ENCODE measurements at places on chromosomes 5 and 9. TPM values are rescaled to one million over a fixed set of nuclear protein-coding genes. Genes with fewer than 3 reads are reported as not detected.

DNA sequence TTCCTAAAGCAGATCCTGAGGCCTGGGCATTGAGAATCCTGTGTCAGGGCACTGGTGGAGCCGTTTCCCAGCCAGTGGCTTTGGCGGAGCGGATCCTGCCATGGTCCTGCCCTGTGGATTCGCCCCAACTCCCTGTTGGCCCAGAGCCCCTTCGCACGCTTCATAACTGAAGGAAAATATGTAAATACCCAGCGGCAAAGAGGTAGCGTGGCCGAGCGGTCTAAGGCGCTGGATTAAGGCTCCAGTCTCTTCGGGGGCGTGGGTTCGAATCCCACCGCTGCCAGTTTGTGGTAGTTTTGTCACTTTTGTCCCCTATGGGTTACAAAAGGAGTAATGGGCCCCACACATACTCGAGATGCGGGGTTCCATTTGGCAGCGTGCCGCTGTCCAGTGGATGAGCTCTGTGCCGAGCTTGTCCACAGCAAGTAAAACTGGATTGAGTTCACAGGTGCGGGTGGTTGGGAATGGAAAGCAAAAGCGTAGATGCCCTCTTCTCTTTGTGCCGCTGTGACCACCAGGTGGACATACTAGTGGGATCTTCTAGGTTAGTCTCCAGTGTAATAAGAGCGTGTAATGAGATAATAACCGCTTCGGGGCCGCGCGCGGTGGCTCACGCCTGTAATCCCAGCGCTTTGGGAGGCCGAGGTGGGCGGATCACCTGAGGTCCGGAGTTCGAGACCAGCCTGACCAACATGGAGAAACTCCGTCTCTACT lies 17.3 kb downstream of the TRIM7 start:
- DNase-seq, result peak; percentile 84

- no peak for DNase-seq
Observed at GRCh38 chr9:84330246-84330645, 10.3 kb downstream of the SLC28A3 start.

GRCh38 chr9:99919930-99920329 lies 13.5 kb downstream of the STX17 start:
- no peak for DNase-seq

GRCh38 chr5:149517461-149518122 lies 33.6 kb downstream of the CSNK1A1 start:
- DNase-seq, result peak; percentile 32

- no peak for DNase-seq
Observed at GRCh38 chr5:69046375-69046957, 47.3 kb upstream of the SLC30A5 start.

The IGFBPL1 gene
- not detected for total RNA-seq

GRCh38 chr9:136283291-136284235 lies 20.3 kb downstream of the CCDC187 start:
- DNase-seq, result peak; percentile 84

GRCh38 chr9:68609901-68610415 lies 69.3 kb upstream of the TMEM252 start:
- DNase-seq, result no peak

GRCh38 chr5:78647838-78648358 lies 674 bp downstream of the LHFPL2 start:
- peak; percentile 80 for DNase-seq

The ATP10B gene
- total RNA-seq, result not detected

DNA sequence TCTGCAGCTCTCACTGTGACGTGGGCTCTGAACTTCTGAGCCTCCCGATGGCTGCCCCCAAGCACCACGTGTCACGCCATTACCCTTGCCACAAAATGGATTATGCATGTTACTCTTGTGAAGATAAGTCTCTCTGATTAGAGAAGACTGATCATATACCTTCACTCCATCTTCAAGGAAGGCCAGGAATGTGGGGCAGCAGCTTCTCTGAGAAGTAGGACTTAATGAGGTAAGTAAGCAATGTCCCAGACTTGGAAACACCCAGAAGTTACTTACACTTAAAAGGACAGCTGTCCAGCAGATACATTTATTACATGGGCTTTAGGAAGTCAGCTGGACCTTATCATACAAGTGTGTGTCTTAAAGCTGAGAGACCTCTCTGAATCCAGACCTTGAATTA lies 155.0 kb downstream of the FGF1 start:
- DNase-seq, result no peak

The PCDHB9 gene
- total RNA-seq, result 0.59 TPM

The BAAT gene
- total RNA-seq, result not detected

GRCh38 chr5:147686421-147686820 lies 96.1 kb downstream of the JAKMIP2 start:
- DNase-seq, result no peak

The N4BP3 gene
- 2.7 TPM for total RNA-seq

- no peak for DNase-seq
Observed at GRCh38 chr9:116929621-116930020, 242.5 kb downstream of the TRIM32 start.

All from left ventricle myocardium superior (tissue), 1 donor.